Left lung (tissue), 14 donors: ENCODE measurements at places on chromosomes 13 and 19. TPM values are rescaled to one million over a fixed set of nuclear protein-coding genes. Genes with fewer than 3 reads are reported as not detected.

The ZNF613 gene
- polyA plus RNA-seq, result 11.5 TPM

The LENG9 gene
- polyA plus RNA-seq, result 3.4 TPM

The CEACAM8 gene
- polyA plus RNA-seq, result 0.39 TPM

The DPY19L3 gene
- 75.3 TPM for polyA plus RNA-seq

The NAPSA gene
- 37.1 TPM for polyA plus RNA-seq

The TEX26 gene
- polyA plus RNA-seq, result 0.93 TPM

The HIF3A gene
- polyA plus RNA-seq, result 218 TPM

The TEX29 gene
- polyA plus RNA-seq, result 0.58 TPM

- H3K4me3 ChIP-seq, result no peak overlapping the region
- no peaks in the 10 kb centered on the region for H3K4me1 ChIP-seq
- H3K27ac ChIP-seq, result no peak overlapping the region
- no peak for DNase-seq
These were observed 1.4 kb upstream of the CD37 start for GRCh38 chr19:49333811-49334288.

- H3K27me3 ChIP-seq, result no peaks in the 10 kb centered on the region
- DNase-seq, result no peak
- no peak overlapping the region for H3K4me3 ChIP-seq
- peak overlapping the region; percentile 90 for H3K27ac ChIP-seq
- peaks cover 80% of the 10 kb centered on the region for H3K4me1 ChIP-seq
These were observed 44.5 kb downstream of the RFX2 start for GRCh38 chr19:6065685-6066374.

DNA sequence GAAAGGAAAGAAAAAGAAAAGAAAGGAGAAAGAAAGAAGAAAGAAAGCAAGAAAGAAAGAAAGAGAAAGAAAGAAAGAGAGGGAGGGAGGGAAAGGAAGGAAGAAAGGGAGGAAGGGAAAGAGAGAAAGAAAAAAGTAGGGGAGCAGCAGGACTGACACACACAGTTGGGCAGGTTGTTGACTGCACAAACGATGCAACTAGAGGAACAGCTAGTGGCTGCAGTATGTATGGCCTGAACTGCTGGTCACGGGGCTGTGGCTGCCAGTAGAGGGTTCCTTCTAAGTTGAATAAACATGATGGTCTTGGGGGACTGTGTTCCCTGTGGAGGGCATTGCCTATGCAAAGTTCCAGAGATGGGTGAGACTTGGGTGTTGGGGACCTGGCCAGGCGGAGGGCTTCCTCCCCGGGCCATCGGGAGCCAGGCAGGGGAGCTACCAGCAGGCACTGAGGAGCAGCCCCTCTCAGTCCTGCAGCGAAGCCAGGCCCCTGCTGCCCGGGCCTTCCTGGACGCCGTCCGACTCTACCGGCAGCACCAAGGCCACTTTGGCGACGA, 16.7 kb upstream of the COLGALT1 start:
- H3K4me1 ChIP-seq, result peaks cover 13% of the 10 kb centered on the region
- H3K36me3 ChIP-seq, result no peaks in the 10 kb centered on the region
- peak overlapping the region; percentile 53 for H3K27ac ChIP-seq
- DNase-seq, result no peak
- no peaks in the 10 kb centered on the region for H3K27me3 ChIP-seq

DNA sequence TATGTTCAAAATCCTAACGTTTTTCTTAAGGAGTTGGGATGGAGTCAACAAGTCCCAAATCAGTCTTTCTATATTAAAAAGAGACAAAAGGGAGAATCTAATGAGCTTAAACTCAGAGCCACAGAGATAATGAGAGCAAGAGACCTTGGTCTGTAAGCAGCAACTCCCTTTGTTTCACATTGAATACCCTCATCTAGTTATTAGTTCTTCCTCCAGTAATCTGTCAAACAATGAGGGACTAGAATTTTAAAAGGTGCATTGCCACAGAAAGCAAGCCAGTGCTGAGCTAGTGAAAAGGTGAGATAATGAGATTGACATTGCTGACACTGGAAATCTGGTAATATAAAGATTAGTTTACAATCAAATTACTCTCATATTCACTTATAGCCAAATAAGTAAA, 718.6 kb downstream of the DACH1 start:
- H3K4me3 ChIP-seq, result no peak overlapping the region
- no peaks in the 10 kb centered on the region for H3K4me1 ChIP-seq
- H3K27me3 ChIP-seq, result no peaks in the 10 kb centered on the region

DNA sequence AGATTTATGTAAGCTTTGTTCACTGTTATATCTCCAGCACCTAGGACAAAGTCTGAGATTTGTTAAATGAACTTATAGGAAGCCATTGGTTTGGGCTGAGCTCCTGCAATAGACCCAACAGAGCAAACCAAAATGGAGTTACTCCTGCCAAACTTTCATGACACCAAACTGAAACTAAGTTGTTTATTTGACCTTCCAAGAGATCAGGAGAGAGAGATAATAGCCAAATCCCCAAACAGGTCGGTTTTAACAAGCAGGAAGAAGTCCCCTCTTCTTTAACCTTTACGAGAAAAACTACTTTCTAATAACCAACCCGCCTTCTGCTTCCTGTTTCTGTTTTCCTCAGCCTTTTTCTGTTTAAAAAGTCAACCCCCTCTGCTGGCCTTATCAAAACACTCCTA, 54.9 kb upstream of the ATP12A start:
- H3K27me3 ChIP-seq, result no peaks in the 10 kb centered on the region
- DNase-seq, result no peak
- H3K27ac ChIP-seq, result no peak overlapping the region
- peaks cover 14% of the 10 kb centered on the region for H3K4me1 ChIP-seq
- H3K4me3 ChIP-seq, result no peak overlapping the region
- H3K36me3 ChIP-seq, result no peaks in the 10 kb centered on the region

DNA sequence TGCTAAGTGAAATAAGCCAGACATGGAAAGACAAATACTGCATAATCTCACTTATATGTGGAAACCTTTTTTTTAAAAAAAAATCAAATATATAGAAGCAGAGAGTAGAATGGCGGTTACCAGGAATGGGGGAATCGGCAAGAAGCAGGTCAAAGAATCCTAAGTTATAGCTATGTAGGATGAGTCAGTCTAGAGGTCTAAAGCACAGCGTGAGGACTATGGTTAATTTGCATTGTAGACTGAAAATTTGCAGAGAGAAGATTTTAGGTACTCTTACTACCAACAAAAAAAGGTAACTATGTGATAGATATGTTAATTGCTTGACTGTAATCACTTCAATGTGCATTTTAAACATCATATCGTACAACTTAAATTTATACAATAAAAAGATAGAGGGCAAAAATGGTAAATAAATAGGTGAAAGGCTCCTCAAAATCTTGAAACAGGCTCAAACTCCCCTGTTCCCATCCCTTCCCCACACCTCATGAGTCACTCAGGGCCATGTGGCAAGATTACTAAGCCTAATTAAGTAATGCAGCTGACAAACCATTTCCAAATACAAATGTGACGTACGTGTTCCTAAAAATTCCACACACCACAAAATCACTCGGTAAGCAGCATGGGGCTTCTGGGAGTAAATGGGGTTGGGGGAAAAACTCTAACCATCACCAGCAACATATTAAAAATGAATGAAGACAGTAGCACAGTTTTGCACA, 159.0 kb downstream of the USP12 start:
- no peak for DNase-seq
- no peaks in the 10 kb centered on the region for H3K36me3 ChIP-seq
- H3K27me3 ChIP-seq, result no peaks in the 10 kb centered on the region

GRCh38 chr13:95226932-95227695, 74.1 kb downstream of the ABCC4 start:
- H3K4me3 ChIP-seq, result no peak overlapping the region
- no peak for DNase-seq
- peaks cover 6% of the 10 kb centered on the region for H3K4me1 ChIP-seq
- no peaks in the 10 kb centered on the region for H3K27me3 ChIP-seq
- peak overlapping the region; percentile 13 for H3K27ac ChIP-seq

DNA sequence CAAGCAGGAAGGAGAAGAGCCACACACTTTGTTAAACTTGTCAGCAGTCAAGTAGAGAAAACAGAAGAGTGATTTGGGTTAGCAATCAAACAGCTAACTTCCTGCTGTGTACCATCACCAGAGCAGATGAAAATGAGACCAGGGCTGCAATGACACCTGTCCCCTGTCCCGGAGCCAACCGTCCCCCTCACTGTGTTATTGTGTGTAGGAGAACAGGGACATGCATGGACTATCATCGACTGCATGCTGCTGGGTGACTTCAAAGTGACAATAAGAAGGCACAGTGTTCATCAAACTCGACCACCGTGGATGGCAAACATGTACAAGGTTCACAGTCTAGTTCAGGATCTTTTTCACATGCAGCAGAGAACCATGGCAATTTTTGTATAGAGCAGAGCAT, 94.0 kb upstream of the SLC15A1 start:
- H3K27me3 ChIP-seq, result no peaks in the 10 kb centered on the region
- no peaks in the 10 kb centered on the region for H3K36me3 ChIP-seq
- DNase-seq, result no peak
- H3K4me1 ChIP-seq, result no peaks in the 10 kb centered on the region
- no peak overlapping the region for H3K27ac ChIP-seq

- H3K27ac ChIP-seq, result no peak overlapping the region
- H3K36me3 ChIP-seq, result no peaks in the 10 kb centered on the region
- DNase-seq, result no peak
- H3K27me3 ChIP-seq, result no peaks in the 10 kb centered on the region
- no peaks in the 10 kb centered on the region for H3K4me1 ChIP-seq
These were observed 557.0 kb downstream of the FGF9 start for GRCh38 chr13:22227895-22228294.

GRCh38 chr19:38527466-38528136, 90.2 kb downstream of the MAP4K1 start:
- no peak for DNase-seq
- no peak overlapping the region for H3K27ac ChIP-seq
- H3K36me3 ChIP-seq, result no peaks in the 10 kb centered on the region
- H3K4me3 ChIP-seq, result no peak overlapping the region
- H3K27me3 ChIP-seq, result no peaks in the 10 kb centered on the region
- no peaks in the 10 kb centered on the region for H3K4me1 ChIP-seq

DNA sequence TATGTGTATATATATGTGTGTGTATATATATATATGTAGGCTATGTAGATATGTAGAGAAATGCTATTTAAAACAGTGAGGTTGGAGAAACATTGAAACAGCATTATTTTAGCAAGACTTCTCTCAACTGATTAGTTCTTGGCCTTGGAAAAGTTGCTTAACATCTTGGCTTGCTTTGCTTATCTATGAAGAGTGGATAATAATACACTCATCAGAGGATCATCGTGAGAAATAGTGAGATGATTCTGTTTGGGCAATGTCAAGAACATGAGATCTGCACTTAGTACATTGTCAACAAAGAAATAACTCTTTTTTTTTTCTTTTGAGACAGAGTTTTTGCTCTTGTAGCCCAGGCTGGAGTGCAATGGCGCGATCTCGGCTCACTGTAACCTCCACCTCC, 128.3 kb downstream of the KLF5 start:
- DNase-seq, result no peak
- no peaks in the 10 kb centered on the region for H3K4me1 ChIP-seq
- H3K27me3 ChIP-seq, result no peaks in the 10 kb centered on the region
- no peaks in the 10 kb centered on the region for H3K36me3 ChIP-seq
- H3K4me3 ChIP-seq, result no peak overlapping the region

- no peak for DNase-seq
- H3K4me1 ChIP-seq, result no peaks in the 10 kb centered on the region
- no peaks in the 10 kb centered on the region for H3K27me3 ChIP-seq
- H3K36me3 ChIP-seq, result peaks cover 87% of the 10 kb centered on the region
These were observed 12.1 kb upstream of the GPR4 start for GRCh38 chr19:45613926-45614725.

GRCh38 chr13:94974015-94974951, 261.9 kb upstream of the SOX21 start:
- H3K27me3 ChIP-seq, result peaks cover 28% of the 10 kb centered on the region
- no peak overlapping the region for H3K4me3 ChIP-seq
- no peaks in the 10 kb centered on the region for H3K4me1 ChIP-seq
- no peak overlapping the region for H3K27ac ChIP-seq
- DNase-seq, result no peak
- H3K36me3 ChIP-seq, result no peaks in the 10 kb centered on the region

- peak overlapping the region; percentile 93 for H3K4me3 ChIP-seq
- H3K27me3 ChIP-seq, result no peaks in the 10 kb centered on the region
- peaks cover 24% of the 10 kb centered on the region for H3K36me3 ChIP-seq
These were observed 657 bp downstream of the ZNF550 start for GRCh38 chr19:57559008-57559403.

- H3K27ac ChIP-seq, result peak overlapping the region; percentile 37
- H3K4me3 ChIP-seq, result no peak overlapping the region
- peaks cover 27% of the 10 kb centered on the region for H3K4me1 ChIP-seq
- no peaks in the 10 kb centered on the region for H3K27me3 ChIP-seq
- peaks cover 14% of the 10 kb centered on the region for H3K36me3 ChIP-seq
- no peak for DNase-seq
These were observed 73.5 kb downstream of the STK24 start for GRCh38 chr13:98503175-98504028.

DNA sequence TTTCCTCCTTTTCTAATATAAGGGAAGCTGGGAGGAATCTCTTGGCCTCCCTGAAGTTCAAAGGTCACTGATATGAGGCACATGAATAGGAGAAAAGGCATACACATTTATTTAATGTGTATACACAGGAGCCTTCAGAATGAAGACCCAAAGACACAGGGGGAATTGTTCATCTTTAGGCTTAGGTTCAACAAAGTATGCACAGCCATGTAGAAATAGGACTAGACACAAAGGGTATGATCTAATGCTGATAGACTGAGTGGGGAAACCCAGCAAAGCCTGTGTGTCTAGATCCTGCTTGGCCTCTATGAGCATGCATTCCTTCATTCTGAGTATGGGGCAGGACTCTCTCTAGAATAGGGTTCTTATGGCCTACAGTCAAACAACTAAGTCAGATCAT, 177.1 kb upstream of the RFC3 start:
- no peak overlapping the region for H3K27ac ChIP-seq
- H3K27me3 ChIP-seq, result no peaks in the 10 kb centered on the region
- no peak overlapping the region for H3K4me3 ChIP-seq

DNA sequence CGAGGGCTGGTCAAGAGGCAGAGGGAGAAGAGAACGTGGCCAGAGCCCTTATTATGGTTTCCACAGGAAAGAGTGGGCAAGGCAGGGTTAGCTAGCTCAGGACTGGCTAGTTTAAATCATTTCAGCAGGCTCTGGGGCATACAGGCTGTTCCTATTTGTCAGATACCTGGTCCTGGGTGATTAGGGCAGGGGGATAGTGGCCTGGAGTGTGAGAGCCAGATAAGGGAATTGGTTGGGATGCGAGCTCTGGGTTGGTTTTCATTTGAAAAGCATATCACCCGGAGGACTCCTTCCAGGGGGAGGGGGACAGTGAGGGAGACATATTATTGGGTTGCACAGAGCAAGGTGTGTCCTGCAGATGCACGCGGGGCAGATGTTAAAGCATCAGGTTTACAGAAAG, 75.3 kb upstream of the CLDN10 start:
- H3K4me3 ChIP-seq, result no peak overlapping the region
- H3K4me1 ChIP-seq, result no peaks in the 10 kb centered on the region
- H3K27ac ChIP-seq, result no peak overlapping the region
- H3K27me3 ChIP-seq, result no peaks in the 10 kb centered on the region
- no peaks in the 10 kb centered on the region for H3K36me3 ChIP-seq

GRCh38 chr19:18666784-18667183, 16.7 kb upstream of the CRTC1 start:
- H3K4me3 ChIP-seq, result no peak overlapping the region
- peaks cover 69% of the 10 kb centered on the region for H3K36me3 ChIP-seq
- no peak for DNase-seq
- no peaks in the 10 kb centered on the region for H3K4me1 ChIP-seq
- no peaks in the 10 kb centered on the region for H3K27me3 ChIP-seq
- H3K27ac ChIP-seq, result no peak overlapping the region

- no peak for DNase-seq
- no peak overlapping the region for H3K4me3 ChIP-seq
- peak overlapping the region; percentile 67 for H3K27ac ChIP-seq
- no peaks in the 10 kb centered on the region for H3K27me3 ChIP-seq
- no peaks in the 10 kb centered on the region for H3K36me3 ChIP-seq
These were observed 67.3 kb downstream of the DOCK9 start for GRCh38 chr13:98910501-98910951.

- no peak overlapping the region for H3K4me3 ChIP-seq
- no peaks in the 10 kb centered on the region for H3K36me3 ChIP-seq
- H3K27ac ChIP-seq, result no peak overlapping the region
- no peak for DNase-seq
- H3K27me3 ChIP-seq, result peaks cover 53% of the 10 kb centered on the region
These were observed 3.2 kb downstream of the AXL start for GRCh38 chr19:41222240-41222639.
